ENCODE measurements at places on chromosomes 16 and 17.

- DNase-seq = no peak
These were observed 98.6 kb downstream of the USP22 start for GRCh38 chr17:20944014-20944865.

- no peak for DNase-seq
These were observed 113.0 kb upstream of the CIBAR2 start for GRCh38 chr16:85225257-85225656.

GRCh38 chr17:14303343-14304221 is 2.7 kb downstream of the HS3ST3B1 start:
- DNase-seq = no peak

- no peak for DNase-seq
These were observed 104.6 kb downstream of the PRKCA start for GRCh38 chr17:66406701-66407644.

DNA sequence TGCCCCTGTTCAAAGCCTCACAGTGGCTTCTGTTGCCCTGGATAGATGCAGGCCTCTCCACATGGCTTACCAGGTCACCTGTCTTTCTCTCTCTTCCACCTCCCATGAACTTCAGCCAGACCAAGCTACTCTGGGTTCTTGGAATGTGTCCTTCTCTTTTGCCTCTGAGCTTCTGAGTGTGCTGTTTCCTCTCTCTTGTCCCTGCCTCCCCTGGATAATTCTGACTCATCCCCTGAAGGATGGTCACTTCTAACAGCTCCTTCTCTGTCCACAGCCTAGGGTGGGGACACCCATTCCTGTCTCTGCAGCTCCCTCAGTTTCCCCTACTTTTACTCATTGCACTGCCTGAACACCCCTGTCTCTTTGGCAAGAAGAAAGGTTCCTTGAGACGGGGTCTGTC is 2.9 kb downstream of the GUCY2D start:
- DNase-seq = no peak

- DNase-seq = no peak
These were observed 37.4 kb downstream of the TOM1L2 start for GRCh38 chr17:17934806-17935205.

DNA sequence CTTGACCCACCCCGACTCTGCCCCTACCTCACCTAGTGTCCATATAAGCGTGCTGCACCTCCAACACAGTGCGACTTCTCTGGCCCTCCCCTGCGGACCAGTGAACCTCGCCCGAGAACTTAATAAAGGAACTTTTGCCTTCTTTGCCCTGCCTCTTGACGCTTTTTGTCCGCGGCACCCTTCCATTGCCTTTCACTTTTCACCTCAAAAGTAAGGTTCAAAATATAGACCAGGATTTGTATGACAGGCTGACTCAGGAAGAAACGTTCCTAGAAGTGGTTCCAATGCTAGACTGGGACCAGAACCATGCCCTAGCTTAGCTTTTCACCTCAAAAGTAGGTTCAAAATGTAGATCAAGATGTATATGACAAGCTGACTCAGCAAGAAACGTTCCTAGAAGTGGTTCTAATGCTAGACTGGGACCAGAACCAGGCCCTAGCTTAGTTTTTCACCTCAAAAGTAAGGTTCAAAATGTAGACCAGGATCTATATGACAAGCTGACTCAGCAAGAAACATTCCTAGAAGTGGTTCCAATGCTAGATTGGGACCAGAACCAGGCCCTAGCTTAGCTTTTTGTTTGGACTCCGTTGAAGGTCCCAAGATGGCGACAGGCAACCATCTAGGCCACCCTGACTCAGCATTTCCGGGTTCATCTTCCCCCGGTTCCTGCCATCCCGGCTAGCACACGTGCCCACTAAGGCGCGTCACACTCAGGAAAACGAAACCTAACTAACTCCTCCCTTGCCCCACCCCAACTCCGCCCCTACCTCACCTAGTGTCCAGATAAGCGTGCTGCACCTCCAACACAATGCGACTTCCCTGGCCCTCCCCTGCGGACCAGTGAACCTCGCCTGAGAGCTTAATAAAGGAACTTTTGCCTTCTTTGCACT is 51.0 kb upstream of the TMEM97 start:
- DNase-seq = no peak

GRCh38 chr17:63249256-63250004 is 196.7 kb downstream of the CYB561 start:
- DNase-seq = no peak

DNA sequence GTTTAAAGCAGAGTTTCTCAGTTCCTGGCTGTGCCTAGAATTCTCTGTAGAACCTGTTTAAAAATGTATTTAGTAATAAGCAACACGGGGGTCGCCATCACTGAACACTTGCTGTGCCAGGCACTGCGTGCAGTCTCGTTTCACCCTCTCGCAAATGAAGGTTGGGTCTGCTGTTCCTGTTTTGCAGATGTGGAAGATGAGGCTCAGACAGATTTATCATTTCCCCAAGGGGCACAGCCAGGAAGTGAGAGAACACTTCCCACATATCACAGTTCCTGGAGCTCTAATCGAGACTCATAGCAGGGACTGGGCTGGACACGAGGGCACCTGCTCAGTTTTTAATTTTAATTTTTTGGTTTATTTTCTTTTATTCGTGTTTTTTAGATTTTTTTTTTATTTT is 122.7 kb downstream of the ABCC6 start:
- DNase-seq = no peak

- no peak for DNase-seq
These were observed 36.1 kb upstream of the MRC2 start for GRCh38 chr17:62591333-62591732.

DNA sequence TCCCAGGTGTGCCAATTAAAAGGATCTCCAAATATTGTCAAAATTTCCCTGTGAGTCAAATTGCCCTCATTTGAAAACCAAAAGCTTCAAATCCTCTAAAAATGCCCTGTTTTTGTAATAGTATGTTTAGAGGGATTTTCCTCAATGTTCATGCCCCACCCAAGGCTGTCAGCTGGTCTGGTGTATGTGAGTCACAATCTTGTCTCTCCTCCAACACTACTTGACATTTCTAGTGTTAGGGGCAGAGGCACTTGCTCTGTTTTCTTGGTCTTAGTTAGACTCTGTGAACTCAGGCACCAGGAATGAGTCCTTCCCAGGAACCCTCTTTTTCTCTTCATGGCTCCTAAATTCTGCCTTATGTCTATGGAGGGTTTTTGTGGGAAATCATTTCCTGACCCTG is 634.8 kb downstream of the KCNJ2 start:
- no peak for DNase-seq

GRCh38 chr17:4209611-4210010 is 54.2 kb downstream of the ANKFY1 start:
- no peak for DNase-seq

- no peak for DNase-seq
These were observed 14.6 kb downstream of the CYLD start for GRCh38 chr16:50756473-50756872.

- no peak for DNase-seq
These were observed 265.0 kb downstream of the RBFOX1 start for GRCh38 chr16:7597677-7598076.

DNA sequence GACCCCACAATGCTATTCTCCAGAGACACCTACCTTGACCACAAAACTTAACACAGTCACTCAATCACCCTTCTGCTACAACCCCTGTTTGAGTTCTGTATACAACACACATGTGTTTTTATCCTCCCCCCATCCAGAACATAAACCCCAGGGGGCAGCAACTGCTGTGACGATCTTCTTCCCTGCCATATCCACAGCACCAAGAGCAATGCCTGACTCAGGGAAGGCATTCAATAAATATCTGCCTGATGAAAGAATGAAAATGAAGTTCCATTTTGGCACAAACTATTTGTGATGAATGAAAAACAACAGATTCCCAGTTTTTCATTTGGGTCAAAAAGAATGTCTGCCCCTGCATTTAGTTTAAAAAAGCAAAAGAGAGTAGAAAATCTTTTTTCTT is 27.0 kb downstream of the ASIC2 start:
- DNase-seq = no peak

DNA sequence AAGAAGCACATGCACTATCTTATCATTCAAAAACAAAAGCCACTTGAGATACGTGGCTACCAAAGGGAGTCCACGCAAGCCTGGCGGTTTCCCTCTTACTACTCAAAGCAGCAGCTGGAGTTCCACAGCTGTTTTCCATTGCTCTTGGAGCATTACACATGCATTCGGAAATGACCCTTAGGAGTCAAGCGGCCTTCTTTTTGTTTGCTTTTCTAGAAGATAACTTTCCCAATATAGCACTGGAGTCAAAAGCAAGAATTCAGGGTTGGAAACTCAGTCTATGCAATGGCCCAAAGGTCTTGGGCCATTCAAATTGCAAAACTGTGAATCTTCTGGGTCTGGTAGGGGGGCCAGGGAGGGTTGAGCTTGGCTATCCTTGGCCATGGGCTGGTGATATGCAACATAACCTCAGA is 97.8 kb upstream of the MAF start:
- DNase-seq = no peak

DNA sequence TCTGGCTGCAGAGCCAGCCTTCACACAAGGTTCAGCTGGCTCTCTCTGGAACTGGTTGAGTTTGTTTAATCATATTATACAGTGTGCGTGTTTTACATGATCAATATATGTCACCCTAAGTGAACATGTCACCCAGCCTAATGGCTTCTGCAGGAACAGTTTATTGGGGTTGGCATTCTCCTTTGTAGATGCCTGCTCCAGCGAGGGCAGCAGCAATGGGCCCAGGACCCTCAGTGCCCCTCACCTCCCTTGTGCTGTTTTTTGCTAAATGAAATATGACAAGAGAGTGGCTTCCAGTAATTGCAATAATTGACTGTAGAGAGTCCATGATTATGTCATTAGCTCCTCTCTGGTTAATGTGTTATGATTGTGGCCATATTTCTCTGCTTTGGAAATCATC is 387.2 kb downstream of the TMEM114 start:
- DNase-seq = no peak
